Muscle of leg (tissue), 16 donors: ENCODE measurements at places on chromosomes 7 and 10. TPM values are rescaled to one million over a fixed set of nuclear protein-coding genes. Genes with fewer than 3 reads are reported as not detected.

The FAM221A gene
- 1.9 TPM for total RNA-seq

DNA sequence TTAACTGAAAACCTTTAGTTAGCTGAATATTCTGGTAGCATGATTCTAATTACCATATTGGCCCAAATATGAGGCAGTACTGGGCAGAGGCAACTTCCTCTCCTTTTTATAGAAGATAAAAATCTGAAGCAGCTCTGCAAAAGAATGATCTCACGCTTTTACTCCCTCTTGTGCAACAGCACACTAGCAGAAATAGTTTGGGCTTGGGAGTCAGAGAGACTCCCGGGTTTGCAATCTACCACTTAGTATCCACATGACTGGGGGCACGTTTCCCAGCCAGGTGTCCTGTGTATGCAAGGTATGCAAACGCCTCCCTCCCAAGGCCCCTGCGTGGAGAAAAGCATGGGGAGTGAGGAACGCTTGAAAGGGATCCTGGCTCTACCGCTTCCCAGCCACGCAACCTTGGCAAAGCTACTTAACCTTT is 47.2 kb upstream of the RHEB start:
- no peak overlapping the region for H3K4me3 ChIP-seq
- H3K27me3 ChIP-seq = no peaks in the 10 kb centered on the region
- H3K27ac ChIP-seq = no peak overlapping the region
- H3K36me3 ChIP-seq = peaks cover 6% of the 10 kb centered on the region
- DNase-seq = peak; percentile 54

The POLD2 gene
- total RNA-seq = 60.3 TPM

DNA sequence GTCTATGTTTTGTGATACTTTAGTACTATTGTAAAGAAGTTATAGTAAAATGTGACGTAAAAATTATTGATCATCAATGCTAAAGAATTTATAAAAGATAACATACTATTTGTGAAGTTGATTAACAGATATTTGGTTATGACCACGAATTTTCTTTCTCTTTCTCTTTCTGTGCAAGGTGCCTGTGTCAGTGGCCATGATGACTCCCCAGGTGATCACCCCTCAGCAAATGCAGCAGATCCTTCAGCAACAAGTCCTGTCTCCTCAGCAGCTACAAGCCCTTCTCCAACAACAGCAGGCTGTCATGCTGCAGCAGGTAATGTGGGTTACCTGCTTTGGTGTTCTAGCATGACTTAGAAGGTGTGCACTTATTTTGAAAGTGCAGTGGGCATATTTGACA is 213.7 kb downstream of the FOXP2 start:
- no peaks in the 10 kb centered on the region for H3K4me1 ChIP-seq
- peaks cover 15% of the 10 kb centered on the region for H3K36me3 ChIP-seq
- DNase-seq = no peak
- H3K27me3 ChIP-seq = no peaks in the 10 kb centered on the region

GRCh38 chr10:4243651-4244050 is 458.6 kb upstream of the KLF6 start:
- H3K4me3 ChIP-seq = no peak overlapping the region
- DNase-seq = peak; percentile 83
- H3K4me1 ChIP-seq = peaks cover 14% of the 10 kb centered on the region
- no peaks in the 10 kb centered on the region for H3K36me3 ChIP-seq
- H3K27me3 ChIP-seq = no peaks in the 10 kb centered on the region
